ENCODE measurements at places on chromosomes 13 and 19.
A peak's percentile ranks its signal among the peaks of the same experiment; 100 is the strongest.

DNA sequence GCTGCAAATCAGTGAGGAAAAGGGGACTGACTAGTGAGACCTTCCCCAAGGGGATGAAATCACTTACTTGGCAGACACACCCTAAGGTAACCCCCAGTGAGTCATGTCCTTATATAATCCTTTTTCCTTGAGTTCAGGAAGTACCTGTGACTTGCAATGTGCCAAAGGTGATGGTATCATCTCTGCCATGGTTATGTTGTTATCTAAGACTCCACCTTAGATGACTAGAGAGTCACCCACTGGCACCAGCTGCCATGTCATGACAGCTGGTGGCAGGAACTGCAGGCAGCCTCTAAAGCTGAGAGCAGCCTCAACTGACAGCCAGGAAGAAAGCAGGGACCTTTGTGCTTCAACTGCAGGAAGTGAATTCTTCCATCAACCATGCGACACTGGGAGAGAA, 12.5 kb downstream of the PBX4 start:
- peak; percentile 42 for DNase-seq

DNA sequence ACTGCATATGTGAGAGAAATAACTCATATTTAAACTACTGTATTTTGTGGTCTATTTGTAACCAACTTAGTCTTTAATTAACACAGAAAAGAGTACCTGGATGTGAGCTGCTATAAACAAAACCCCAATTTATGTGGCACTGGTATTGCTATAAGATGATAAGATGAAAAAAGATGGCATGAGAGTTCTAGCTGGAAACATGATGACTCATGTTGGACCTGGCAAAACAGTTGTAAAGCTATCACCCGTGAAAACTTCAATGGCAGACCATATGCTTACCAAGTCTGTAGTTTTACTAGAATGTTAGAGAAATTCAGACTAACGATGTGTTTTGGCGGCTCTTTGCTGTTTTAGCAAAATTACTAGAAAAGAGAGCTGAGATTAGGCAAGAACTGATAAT, 69.6 kb upstream of the PCDH9 start:
- peak; percentile 57 for DNase-seq

DNA sequence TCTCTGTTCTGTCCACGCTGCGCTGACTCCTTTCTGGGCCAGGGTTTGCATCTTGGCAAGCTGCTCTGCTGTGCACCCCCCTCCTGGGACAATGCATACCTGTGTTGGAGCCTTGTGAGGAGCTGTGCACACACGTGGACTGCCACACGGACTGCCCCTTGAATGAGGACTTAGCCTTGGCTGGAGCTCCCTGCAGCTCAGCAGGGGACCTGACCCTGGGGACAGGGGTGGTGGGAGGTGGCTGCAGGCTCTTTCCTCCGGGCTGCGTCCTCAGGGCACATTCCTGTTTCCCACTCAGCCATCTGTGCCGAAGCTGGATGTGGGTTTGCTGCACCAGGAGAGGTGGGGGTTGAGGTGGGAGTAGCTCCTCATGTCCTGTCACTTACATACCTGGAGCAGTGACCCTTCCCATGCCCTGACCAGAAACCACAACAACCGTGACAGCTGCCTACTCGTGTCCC, 8.2 kb downstream of the RAB11B start:
- no peak for DNase-seq

DNA sequence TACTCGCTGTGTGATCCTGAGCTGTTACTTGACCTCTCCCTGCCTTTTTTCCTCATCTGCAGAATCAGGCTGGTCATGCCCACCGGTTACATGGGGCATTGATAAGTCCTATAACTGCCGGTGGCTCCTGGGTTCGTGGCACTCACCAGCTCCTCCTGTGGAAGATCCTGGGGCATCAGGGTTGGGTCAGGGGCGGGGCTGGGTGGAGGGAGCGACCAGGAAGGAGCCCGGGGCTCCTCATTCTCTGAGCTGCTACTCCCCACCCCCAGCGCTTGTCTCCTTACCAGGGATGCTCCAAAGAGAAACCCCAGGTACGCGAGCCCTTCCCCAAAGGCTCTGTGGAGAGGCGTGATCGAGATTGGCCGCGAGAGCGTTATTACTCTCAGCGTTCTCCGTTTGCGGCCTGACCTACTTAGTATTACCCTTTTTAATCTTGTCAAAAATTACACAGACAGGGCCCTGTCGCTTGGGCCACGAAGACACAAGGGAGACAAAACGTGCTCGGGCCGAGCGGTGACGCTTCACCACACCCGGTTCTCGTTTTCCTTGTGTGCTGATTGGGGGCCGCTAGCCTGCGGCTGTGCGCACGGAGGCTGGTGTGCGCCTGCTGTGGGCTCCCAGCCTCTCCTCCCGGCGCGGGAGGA, 10.7 kb downstream of the HDGFL2 start:
- DNase-seq, result no peak

GRCh38 chr13:48892053-48892687, 83.5 kb upstream of the FNDC3A start:
- DNase-seq, result peak; percentile 95

- no peak for DNase-seq
Observed at GRCh38 chr19:44841231-44841630, 4.9 kb upstream of the NECTIN2 start.

DNA sequence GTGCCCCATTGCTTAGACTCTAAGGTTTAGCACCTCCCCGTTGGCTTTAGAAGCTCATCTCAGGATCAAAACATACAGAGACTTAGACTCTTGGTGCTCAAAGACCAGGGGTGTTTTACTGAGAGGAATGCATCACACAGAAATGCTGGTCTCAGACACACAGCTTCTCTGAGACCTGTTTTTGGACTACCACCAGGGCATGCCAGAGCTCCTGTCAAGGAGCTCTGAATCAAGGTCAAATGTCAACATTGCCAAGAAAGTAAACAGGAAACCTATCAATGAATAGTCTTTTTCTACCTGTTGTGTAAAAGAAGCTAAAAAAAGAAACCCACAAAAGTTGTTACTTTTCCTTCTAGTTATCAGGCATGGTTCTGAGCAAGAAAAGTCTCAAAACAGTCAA, 149.2 kb downstream of the COL4A1 start:
- no peak for DNase-seq

DNA sequence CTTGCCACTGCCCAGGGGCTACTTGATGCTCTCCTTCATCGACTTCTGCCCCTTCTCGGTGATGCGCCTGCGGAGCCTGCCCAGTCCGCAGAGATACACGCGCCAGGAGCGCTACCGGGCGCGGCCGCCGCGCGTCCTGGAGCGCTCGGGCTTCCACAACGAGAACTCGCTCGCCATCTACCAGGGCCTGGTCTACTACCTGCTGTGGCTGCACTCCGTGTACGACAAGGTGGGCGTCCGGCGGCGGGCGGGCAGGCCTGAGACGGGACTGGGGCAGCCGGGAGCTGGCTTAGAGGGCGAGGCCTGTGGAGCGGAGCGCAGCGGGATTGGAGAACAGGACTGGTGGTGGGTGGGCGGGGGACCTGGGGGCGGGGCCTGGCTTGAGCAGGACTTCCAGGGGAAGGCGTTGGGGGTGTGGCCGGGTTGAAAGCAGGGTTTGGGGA, 12.7 kb upstream of the PSMD8 start:
- peak; percentile 80 for DNase-seq

DNA sequence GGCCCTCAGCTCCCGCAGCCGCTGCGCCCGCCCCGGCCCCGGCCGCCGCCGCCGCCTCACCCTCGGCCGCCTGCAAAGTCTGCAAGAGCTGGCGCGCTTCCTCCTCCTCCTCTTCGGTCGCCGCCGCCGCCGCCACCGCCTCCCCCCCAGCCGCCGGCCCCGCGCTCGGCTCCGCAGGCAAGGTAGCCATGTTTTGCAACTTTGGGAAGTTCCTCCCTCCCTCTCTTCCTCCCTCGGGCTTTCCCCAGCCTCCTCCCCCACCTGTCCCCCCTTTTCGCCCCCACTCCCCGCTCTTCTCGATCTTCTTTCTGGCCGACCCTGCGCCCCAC, 433 bp downstream of the SIX5 start:
- DNase-seq, result peak; percentile 63

DNA sequence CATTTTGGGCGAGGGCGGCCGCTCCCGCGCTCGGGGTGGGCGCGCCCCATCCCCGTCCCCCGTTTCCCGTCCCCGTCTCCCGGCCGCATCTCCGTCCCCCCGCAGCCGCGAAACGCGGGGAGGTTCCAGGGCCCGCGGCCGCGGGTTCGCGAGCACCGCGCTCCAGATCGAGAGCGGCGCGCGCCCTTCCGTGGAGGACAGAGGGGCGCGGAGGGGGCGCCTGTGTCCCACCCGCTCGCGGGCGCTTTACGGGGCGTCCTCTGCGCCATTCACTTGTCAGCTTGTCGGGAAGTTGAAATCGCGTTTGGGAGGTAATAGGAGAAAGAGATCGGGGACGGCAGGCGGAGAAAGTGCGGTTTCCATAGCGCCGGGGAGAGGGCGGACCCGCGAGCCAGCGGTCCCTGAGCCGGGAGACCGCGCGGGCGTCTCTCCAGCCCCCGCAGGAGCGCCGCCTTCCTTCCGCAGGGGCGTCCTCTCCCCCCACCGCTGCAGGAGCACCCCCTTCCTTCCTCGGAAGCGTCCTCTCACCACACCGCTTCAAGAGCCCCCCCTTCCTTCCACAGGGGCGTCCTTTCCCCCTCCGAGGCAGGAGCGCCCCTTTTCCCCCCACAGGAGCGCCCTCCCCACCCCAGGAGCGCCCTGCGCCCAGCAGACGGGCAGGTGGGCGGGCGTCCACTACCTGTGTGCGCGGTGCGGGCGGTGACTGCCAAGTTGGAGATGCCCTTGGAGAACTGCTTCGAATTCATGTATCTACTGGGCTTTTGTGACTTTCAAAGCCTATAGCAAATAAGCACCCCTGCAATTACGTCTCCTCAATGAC, 962 bp upstream of the IRS2 start:
- DNase-seq, result peak; percentile 64

GRCh38 chr13:33125821-33126570, 109.8 kb downstream of the KL start:
- DNase-seq, result peak; percentile 99

DNA sequence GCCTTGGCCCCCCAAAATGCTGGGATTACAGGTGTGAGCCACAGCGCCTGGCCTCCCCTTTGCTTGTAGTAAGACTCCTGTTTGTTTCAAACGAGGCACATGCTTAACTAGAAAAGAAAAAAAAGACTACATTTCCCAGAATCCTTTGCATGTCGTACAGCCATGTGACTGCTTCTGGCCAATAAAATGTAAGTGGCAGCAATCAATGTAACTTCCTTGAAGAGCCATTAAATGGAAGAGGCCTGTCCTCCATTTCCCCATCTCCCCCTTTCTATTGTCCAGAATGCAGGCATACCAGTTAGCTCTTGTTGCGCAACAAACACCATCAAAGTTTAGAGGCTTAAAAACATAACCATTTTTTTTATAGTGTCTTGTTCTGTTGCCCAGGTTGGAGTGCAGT, 10.4 kb upstream of the GPR32 start:
- DNase-seq, result peak; percentile 54

DNA sequence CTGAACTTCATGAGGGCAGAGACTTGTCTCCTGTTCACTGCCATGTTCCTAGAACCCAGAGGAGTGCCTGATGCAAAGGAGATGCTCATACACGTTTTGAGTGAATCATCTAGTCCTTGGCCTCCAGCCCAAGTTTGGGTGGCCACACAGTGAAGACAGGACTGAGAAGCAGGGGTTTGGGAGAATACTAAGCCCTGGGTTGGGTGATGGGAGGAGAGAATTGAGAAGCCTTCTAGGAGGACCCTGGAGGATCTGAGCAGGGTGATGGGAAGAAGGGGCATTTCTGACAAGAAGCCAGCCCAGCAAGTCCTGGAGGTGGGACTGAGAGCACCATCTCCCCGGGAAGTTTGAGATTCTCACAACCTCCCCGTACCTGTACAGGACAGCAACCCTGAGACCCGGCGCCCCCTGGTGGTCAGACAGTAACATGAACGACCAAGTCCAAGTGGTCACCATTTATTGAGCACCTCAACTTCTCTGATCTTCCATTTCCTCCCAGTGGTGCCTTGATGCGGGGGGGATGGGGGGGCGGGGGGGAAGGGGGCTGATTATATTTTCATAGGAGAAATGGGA, 11.0 kb downstream of the CTU1 start:
- DNase-seq, result peak; percentile 52

- DNase-seq, result peak; percentile 44
Observed at GRCh38 chr13:40094056-40094455, 438.6 kb downstream of the COG6 start.

DNA sequence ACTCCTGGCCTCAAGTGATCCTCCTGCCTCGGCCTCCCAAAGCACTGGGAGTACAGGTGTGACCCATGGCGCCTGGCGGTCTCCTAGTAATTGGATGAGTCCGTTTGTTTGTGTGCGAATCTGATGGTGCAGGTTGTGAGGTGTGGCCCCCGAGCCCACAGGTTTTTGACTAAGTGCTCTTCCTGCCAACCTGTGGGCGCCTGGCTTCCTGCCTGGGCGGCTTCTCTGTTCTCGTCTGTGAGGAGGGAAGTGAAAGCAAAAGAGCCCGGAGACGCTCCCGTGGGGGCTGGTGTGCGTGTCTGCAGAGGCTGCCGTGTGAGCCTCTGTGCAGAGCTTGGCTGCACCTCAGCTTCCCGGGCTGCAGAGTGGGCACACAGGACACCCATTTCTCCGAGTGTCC, 10.0 kb downstream of the ARHGAP45 start:
- no peak for DNase-seq

GRCh38 chr13:78045916-78046315, 127.3 kb upstream of the EDNRB start:
- no peak for DNase-seq

DNA sequence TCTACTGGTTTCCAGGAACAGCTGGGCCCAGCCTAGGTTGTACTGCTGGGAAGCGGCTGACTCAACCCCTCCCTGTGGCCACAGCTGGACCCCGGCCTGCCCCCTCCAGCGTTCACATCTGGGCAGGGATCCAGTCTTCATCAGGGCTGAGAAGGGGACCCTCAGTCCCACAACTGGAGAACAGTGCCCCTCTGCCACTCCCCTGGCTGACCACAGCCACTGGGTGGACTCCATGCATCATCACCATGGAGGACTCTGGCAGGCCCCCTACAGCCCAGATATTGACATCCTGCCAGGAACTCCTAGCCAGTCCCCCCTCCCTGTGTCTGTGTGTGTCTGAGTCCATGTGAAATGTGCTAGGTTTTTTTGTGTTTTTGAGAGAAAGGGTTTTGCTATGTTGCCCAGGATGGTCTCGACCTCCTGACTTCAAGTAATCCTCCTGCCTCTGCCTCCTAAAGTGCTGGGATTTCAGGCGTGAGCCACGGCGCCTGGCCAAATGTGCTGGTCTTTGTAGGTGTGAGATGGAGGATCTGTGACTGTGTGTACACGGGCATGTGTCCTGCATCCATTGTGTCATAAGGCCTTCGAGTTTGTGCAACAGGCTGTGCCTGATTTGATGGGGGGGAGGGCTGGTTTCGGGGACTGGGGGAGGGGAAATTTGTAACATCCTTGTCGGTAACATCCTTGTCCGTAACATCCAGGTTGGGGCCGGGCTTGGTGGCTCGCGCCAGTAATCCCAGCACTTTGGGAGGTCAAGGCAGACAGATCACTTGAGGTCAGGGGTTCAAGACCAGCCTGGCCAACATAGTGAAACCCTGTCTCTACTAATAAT, 4.0 kb upstream of the HOOK2 start:
- DNase-seq, result peak; percentile 65

GRCh38 chr13:111906306-111906705, 160.6 kb upstream of the SOX1 start:
- no peak for DNase-seq

DNA sequence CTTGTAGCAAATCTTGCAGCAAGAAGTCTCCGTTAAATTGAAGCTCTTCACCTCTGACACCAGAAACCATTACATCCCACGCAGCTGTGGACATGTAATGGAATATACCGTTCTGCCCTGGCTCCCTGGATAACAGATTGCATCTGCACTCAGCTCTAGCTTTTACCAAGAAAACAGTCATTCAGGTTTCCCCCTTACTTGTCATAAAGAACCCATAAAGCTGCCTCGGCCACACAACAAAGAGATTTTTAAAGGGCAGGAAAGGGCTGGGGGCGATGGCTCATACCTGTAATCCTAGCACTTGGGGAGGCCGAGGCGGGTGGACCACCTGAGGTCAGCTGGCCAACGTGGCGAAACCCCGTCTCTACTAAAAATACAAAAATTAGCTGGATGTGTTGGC, 127.6 kb upstream of the RFC3 start:
- no peak for DNase-seq
